ENCODE measurements at places on chromosomes 5 and 9.

DNA sequence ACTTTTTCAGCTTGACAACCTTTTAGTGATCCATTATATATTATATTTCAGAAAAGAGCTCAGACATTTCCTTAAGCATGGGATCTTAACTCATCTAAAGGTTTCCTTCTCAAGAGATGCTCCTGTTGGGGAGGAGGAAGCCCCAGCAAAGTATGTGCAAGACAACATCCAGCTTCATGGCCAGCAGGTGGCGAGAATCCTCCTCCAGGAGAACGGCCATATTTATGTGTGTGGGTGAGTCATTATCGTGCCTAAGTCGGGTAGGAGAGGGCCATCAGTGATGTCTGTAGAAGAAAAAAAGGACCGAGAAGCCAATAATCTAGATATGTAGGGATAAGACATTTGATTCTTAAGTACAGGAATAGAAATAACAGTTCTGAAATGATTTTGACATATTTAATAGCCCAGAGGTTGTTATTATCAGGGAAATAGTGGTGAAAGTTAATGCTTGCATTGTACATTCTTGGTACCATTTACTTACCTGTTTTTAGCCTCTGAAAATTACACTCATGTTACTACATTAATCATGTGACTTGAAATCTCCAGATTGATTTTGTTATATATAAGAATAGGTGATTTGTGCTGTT is 28.2 kb downstream of the MTRR start:
- DNase-seq = peak; percentile 31

GRCh38 chr5:67098656-67099055 is 97.9 kb downstream of the CD180 start:
- no peak for DNase-seq

GRCh38 chr9:95182854-95183563 is 134.5 kb downstream of the FANCC start:
- DNase-seq = peak; percentile 25

DNA sequence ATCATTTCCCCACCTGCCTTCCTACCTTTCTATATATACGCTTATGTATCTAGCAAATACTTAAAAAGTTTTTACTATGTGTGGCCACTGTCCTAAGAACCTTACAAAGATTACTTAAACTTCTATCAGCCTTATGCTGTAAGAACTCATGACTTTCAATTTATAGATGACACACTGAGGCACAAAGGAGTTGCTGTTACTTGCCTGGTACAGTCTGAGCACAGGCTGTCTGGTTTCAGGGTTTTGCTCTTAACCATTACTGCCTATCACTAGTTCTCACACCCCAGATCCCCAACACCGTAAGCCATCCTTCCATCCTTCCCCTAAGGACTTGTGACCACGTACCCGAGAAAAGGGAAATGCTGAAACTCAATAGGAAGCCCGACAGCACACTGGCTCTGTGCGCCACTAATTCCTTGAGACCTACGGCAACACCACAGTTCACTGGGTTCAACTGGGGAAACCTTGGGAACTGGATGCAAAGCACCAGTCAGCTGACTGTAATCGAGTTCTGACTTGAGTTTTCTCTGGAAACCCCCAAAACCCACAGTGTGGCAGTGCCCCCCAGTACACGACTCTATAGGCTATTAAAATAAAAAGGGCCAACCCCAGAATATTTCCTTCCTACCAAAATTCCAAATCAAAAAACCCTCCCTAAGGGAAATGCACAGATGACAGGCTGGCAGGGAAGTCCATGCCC is 56.0 kb downstream of the AUH start:
- no peak for DNase-seq

DNA sequence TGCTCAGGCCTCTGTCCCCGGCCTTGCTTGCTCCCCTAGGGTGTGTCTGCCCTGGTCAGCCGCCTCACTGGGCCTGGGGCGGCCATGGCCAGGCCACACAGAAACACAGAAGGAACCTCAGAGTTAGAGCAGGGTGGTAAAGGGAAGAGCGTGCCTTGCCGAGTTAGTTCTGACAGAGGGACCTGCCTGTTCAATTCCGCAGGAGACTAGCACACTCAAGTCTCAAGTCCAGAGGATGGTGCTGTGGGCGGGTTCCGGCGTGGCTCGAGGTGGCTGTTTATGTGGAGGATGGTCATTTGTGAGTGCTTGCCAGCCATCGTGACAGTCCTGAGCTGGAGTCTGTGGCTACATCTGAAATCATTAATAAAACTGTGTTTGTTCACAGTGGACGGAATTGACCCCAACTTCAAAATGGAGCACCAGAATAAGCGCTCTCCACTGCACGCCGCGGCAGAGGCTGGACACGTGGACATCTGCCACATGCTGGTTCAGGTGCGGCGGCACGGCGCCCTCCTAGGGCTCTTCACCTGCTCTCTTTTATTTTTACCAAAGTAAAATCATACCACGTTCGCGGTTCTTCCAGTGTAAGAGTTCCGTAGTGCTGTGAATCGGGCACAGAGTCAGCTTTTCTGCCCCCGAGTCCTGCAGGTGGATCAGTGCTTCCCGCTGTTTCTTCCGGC is 95.5 kb upstream of the CACNA1B start:
- DNase-seq = no peak

DNA sequence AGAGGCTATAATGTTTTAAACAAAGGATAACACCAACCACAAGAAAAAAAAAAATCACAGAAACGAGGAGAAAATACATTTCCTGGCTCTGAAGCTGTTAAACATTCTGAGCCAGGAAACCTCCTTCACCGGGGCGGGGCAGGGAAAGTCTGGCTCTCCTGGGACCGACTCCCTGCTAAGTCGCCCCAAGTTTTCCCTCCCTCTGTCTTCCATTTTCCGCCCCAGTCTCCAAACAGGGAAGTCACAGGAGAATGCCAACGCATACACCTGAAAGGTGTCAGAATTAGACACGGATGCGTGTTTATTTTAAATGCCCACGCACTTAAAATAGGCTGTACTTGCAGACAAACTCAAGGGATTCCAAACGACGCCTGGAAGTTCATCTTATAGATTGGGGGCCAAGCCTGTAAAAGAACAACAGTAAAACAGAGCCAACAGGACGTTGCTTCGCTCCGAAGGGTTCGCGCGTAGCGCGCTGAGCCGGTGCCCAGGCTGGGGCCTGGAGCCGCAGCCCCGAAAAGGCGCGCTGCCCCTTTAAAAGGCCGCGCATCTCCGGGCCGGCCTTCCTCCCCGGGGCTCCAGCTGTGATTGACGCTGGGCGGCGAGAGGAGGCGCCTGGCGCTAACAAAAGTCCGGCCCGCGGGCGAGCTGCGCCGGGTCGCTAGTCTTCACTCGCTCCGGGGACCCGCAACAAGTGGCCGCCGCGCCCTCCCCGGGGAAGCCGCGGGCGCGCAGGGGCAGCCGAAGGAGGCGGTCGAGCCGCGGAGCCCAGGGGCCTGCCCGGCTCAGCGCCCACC is at the start of gene FBXL7:
TSS of gene FBXL7 (plus strand) at position 653 of the 797 bp plus-strand sequence.
- peak; percentile 81 for DNase-seq
